Ecto neural progenitor cell (in vitro differentiated cells): ENCODE measurements at places on chromosomes 4 and X.

DNA sequence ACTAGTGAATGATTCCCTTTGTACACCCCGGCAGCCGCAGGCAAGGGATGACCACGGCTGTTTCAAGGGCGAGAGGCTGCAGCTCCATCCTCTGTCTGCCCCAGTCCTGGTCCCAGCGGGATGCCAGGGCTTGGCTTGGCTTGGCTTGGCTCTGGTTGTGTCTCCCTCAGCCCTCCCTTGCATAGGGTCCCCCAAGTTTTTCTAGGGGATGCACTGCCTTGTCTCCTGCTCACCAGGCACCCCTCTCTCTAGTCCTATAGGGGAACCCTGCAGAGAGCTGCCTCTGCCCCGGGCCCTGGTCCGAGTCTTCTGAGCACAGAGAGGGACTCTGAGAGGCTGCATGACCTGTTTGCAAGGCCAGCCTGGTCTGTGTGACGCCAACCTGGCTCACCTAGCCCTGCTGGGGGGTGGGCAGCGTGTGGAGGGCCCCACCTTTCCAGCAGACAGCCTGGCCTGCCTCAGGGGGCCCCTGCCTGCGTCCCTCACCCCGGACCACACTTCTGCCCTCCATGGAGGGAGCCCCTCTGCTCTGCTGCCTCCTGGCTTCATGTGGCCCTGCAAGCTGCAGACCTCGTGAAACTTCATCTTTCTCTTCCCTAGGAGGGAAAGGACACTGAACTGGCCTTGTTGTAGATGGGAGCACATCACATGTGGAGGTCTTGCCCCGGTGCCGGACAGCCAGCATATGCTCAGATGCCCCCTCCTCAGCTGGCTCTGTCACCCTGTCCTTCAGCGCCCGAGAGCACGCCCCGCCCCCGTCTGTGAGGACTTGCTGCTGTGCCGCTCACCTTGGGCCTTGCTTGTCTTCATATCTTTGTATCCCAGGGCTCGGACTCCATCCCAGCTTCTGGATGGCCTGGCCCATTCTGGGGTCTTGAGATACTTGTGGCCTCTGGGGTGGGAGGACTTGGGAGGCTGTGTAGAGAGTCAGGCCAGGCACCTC, 16.4 kb downstream of the SORCS2 start:
- DNase-seq, result no peak

- no peak for DNase-seq
These were observed 1392.7 kb downstream of the PCDH7 start for GRCh38 chr4:32112891-32113290.

DNA sequence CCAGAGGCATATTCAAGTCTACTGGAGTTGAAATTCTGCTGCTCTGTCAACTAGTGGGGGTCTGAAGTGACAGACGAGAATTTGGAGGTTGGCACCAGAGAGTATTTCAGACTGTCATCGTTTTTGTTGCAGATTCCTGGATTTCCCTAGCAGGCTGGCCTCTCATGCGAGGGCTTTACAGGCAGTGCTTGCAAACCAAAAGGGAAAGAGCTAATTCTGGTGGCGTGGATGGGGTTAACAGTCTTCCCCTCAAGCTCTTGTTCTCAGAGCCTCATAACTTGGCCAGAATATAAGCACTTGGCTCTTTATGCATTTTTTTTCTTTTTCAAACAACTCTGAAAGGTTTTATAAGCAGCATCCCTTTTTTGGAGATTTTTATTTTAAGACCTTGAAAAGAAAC, at the start of gene SPARCL1:
SPARCL1 (minus strand) TSS at position 190 of the 400 bp plus-strand sequence. CDS start 29,802 bp downstream, outside the sequence.
- DNase-seq, result no peak

GRCh38 chrX:15158350-15158735, 111.5 kb downstream of the ASB9 start:
- DNase-seq, result no peak

- DNase-seq, result no peak
These were observed 167.5 kb downstream of the COL25A1 start for GRCh38 chr4:109134921-109135320.

- DNase-seq, result peak; percentile 41
These were observed 57.9 kb upstream of the TEX13D start for GRCh38 chrX:124274438-124275181.

GRCh38 chrX:147875866-147876596, 35.7 kb upstream of the FMR1 start:
- DNase-seq, result no peak

- DNase-seq, result no peak
These were observed 8.3 kb upstream of the CCNI start for GRCh38 chr4:77084019-77084639.

GRCh38 chr4:23455456-23456158, 434.2 kb downstream of the PPARGC1A start:
- DNase-seq, result no peak

- no peak for DNase-seq
These were observed 353.9 kb downstream of the AFF2 start for GRCh38 chrX:148854306-148854705.

- no peak for DNase-seq
These were observed 60.6 kb downstream of the POLR2B start for GRCh38 chr4:57039345-57039744.
